ENCODE measurements at places on chromosomes 16 and 17.

GRCh38 chr16:76565542-76565941, 288.3 kb downstream of the CNTNAP4 start:
- DNase-seq, result no peak

DNA sequence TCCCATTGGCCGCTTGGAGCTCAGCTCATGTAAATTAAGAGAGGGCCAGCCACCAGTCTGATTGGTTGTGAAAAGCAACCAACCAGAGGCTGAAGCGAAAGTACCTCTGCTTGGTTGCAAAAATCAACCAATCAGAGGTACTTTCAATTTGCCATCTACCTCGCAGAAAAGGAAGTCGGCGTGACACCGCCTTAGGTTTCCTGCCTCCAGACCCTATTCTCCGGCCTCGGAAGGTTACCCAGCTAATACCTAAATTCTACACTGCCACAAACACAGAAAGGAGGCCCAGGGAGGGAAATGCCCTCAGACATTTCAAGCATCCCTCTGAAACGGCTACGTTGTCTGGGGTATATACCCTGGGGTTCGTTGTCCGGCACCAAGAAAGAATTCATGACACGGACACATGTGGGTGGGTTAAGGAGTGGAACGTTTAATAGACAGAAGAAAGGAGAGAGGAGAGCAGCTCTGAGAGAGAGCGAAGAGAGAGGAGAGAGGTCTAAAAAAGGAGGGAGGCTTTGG, 481.3 kb downstream of the TMEM114 start:
- DNase-seq, result no peak

GRCh38 chr17:50270435-50271362, 3.6 kb upstream of the TMEM92 start:
- DNase-seq, result no peak

- DNase-seq, result peak; percentile 57
These were observed 115.7 kb downstream of the MRTFB start for GRCh38 chr16:14186795-14187221.

DNA sequence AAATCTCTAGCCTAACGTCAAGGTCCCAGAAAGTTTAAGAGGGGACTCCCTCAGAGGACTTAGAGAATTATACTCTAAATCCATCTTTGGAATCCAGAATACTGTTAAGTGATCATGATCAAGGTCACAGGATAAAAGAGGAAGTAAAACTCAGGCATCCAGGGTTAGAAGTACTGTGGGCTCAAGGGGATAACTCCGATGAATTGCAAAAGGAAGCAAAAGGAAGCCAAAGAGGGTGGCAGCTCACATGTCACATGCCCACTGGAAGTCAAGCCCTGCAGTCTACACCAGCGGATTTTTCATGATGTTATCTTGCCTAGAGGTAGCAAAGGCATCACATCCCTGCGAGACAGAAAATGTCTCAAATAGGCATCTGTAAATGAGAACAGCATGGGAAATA, 3.8 kb downstream of the ZNF821 start:
- DNase-seq, result no peak

GRCh38 chr16:8950580-8951077, 13.1 kb downstream of the USP7 start:
- no peak for DNase-seq

DNA sequence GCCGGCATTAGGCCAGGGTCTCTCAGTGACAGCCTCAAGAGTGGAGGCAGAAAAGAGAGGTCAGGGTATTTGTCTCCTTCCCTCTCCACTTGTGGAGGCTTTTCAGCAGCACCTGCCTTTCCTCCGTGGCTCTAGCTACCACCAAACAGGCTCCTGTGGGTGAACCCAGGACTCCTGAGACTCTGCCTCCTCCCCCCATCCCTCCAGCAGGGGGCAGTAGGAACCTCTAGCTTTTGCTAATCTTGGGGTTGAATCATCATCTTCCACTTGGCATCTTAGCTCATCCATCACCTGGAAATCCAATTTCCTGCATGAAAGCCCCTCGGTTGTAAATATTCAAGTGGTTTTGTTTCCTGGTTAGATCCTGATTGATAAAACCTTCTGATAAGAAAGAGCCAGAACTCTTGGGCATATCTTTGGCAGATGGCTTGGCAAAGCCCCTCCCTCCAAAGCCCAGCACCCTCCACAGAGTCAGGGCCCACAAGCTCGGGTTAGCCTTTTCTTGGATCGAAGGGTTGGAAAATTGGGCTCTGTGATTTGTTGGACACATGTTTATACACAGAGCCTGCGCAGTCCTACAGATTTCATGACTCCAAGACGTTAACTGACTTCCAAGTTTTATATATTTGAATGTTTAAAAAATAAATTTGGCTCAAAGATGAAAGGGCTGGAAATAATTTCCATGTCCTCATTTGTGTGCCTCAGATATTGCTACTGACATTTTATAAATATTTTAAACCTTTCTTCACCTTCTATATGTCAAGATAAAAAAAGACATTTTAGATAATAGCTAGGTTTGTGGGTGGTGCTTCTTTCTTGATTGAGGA, 322.1 kb downstream of the MAP2K4 start:
- no peak for DNase-seq

DNA sequence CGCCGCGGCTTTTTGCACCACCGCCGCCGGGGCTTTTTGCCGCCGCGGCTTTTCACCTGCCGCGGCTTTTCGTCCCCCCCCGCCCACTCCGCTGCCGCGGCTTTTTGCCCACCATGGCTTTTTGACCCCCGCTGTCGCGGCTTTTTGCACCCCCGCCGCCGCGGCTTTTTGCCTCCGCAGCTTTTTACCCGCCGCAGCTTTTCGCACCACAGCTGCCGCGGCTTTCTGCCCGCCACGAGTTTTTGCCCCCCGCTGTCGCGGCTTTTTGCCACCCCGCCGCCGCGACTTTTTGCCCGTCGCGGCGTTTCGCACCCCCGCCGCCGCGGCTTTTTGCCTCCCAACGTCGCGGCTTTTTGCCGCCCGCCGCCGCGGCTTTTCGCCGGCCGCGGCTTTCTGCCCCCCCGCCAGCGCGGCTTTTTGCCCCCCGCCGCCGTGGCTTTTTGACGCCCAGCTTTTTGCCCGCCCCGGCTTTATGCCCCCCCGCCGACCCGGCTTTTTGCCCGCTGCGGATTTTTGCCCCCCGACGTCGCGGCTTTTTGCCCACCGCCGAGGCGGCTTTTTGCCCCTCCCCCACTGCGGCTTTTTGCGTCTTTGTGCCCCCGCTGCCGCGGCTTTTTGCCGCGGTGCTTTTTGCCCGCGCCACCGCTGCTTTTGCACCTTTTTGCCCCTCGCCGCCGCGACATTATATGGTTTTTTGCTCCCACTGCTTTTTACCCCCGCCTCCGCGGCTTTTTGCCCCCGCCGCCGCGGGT, 1343.6 kb downstream of the TP53TG3F start:
- DNase-seq, result no peak

GRCh38 chr16:49441366-49441780, 67.8 kb downstream of the C16orf78 start:
- DNase-seq, result peak; percentile 61

DNA sequence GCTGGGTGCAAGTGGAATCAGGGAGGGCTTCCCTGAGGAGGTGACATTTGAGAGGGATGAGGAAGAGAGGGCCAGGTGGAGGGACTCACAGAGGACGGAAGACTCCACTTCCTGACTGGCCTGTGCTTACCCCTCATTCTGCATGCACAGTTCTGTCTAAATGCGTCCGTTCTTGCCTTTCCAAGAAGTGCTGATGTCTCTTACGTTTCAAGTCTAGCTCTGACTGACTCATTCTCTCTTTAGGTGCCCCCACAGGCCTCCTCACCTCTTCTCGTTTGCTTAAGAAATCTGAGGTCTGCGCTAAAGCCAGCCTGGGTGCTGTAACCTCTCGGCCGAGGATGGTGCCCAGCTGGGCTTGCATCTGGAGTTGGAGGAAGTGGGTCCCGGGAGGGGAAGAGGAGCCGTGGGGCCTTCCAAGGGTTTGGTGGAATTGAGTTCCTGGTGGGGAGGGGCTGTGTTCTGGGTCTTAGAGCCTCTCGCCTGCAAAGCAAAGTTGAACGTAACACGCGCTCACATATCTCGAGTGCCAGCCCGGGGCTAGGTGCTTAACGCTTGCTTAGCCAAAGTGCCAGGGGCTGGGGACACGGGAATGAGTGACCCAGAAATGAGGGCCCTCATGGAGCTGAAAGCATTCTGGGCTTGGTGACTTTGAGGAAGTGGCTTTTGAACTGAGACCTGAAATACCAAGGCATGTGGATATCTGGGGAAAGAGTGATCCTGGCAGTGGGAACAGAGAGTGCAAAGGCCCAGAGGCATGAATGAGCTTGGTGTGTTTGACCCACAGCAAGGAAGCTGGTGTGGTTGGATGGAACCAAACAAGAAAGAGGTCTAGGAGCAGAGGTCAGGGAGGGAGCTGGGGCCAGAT, 4.8 kb downstream of the IL4R start:
- DNase-seq, result peak; percentile 44

DNA sequence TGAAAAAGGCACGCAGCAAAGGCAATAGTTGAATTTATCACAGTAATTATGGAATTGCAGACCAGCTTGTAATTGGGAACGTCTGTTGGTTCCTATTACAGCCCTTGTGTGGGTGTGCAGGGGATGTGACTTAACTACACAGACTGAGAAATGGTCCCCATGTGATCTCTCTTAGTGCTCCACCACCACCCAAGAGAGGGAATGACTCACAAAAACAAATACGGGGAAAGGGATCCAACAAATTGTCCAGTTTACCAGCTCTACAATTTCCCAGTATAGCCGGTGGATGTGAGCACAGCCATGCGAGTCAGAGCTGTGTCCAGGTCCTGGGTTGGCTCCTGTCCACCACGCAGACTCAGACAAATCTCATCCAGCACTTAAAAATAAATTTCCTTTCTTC, 337.9 kb downstream of the GRIN2A start:
- no peak for DNase-seq

- no peak for DNase-seq
These were observed 20.1 kb downstream of the GID4 start for GRCh38 chr17:18059283-18059682.

GRCh38 chr17:81961087-81961511, at the start of gene NOTUM:
TSS of gene NOTUM (minus strand) at chr17:81961187. CDS start at chr17:81960909, 278 bp downstream.
- no peak for DNase-seq

DNA sequence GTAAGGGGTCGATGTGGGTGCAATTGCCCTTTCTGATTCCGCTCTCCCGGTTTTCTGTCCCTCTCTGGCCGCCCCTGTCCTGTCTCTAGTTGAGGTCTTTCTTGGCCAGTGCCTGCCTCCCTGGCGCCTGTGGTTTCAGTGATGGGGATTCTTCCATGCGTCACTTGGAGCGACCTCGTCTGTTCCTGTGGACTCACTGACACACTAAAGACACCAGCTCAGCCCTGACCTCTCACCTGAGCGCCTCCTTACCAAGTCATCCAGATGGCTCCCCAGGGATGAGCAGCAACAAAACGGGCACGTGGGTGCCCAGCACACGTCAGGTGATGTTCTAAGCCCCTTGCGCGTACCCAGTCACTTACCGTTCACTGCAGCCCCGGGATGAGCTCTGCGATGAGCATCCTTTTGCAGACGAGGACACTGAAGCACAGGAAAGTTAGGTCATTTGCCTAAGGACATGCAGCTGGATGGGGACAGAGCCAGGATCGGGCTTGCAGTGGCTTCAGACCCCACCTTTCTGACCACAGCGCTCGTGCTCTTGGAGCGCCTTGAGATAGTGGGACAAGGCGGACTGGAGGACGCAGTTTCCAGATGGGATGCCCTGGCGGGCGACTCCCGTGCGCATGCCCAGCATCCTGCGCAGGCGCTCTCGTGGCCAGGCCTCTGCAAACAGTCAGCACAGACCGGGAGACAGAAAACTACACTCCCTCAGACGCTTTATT, 11.5 kb upstream of the LGALS3BP start:
- DNase-seq, result no peak

DNA sequence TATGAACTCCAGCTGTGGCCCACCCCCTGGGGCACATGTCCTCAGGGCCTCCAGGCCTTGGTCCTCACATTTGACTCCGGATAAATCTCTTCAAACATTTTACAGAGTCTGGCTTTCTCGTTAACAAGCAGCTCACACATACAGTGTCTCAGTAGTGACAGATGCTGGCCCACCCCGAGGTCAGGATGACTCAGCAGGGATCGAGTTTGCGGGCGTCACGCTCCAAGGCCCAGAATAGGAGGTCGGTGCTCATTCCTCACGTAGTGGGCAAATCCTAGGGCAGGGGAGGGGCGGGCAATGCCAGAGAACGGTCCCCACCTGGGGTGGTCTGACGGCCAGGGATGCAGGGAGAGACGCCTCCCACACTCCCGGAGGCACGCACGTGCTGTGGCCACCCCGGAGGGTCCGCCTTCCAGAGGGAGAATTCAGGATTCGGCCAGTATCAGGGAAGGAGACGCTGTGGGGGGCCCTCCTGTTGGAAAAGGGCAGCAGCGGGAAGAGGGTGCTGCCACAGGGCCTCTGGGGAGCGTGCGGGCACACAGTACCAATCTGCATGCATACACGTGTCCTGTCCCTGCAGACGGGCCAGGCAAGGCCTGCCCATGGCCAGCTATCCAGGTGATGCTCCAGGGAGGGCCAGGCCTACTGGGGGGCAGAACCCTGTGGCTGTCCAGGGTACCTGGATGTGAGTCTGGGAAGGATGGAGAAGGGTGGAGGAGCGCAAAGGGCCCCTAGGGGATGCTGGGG, 8.6 kb downstream of the SLC7A5 start:
- peak; percentile 48 for DNase-seq

GRCh38 chr16:8727131-8727806, 52.9 kb downstream of the ABAT start:
- DNase-seq, result no peak

DNA sequence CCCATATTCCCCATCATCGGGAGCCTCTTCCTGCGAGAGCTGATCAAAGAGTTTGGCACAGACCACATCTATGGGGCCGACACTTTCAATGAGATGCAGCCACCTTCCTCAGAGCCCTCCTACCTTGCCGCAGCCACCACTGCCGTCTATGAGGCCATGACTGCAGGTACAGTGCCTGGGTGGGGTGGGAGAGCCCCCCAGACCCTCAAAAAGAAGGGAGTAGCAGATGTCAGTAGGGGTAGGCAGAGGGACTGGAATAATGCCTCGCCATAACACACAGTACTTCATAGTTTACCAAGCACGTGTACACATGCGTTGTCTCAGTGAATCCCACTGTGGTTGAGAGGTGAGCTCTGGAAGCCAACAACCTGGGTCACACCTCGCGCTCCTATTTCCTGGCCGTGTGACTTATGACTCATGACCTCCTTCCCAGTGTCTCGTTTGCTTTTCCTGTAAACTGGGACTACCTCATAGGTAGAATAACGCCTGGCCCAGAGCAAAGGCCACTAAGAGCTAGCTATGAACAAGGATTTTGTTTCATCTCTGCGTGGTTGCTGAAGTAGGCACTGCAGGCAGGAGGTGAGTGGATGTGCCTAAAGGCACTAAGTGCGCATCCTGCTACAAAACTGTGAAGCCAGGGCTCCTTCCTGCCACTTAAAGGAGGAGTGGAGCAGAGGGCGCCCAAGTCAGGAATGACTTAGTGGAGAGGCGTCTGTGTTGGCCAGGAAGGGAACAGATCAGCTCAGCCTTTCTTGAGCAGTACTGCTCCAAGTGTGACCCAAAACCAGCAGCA, 5.2 kb downstream of the NAGLU start:
- no peak for DNase-seq

- no peak for DNase-seq
These were observed 285.2 kb downstream of the SEC14L1 start for GRCh38 chr17:77425791-77426641.

GRCh38 chr17:61009663-61010062, 332.0 kb downstream of the BCAS3 start:
- peak; percentile 35 for DNase-seq

- no peak for DNase-seq
These were observed 120.6 kb downstream of the AIPL1 start for GRCh38 chr17:6314311-6314710.
